ENCODE measurements at places on chromosomes 5 and 9. TPM values are rescaled to one million over a fixed set of nuclear protein-coding genes. Genes with fewer than 3 reads are reported as not detected.

The LCN12 gene
- total RNA-seq: 0.11 TPM

The PLEKHG4B gene
- total RNA-seq: 0.11 TPM

The ACSL6 gene
- 0.65 TPM for total RNA-seq

The GALNT12 gene
- total RNA-seq: 0.43 TPM

The MYOT gene
- not detected for total RNA-seq

The ISL1 gene
- total RNA-seq: not detected

The PTGES gene
- 0.65 TPM for total RNA-seq

The SLC46A2 gene
- total RNA-seq: not detected

The SOHLH1 gene
- total RNA-seq: not detected

The FBP1 gene
- 0.33 TPM for total RNA-seq

The LCN9 gene
- total RNA-seq: not detected

The C5orf52 gene
- not detected for total RNA-seq

The DMRT2 gene
- total RNA-seq: not detected
